ENCODE measurements at places on chromosomes 4 and X.

DNA sequence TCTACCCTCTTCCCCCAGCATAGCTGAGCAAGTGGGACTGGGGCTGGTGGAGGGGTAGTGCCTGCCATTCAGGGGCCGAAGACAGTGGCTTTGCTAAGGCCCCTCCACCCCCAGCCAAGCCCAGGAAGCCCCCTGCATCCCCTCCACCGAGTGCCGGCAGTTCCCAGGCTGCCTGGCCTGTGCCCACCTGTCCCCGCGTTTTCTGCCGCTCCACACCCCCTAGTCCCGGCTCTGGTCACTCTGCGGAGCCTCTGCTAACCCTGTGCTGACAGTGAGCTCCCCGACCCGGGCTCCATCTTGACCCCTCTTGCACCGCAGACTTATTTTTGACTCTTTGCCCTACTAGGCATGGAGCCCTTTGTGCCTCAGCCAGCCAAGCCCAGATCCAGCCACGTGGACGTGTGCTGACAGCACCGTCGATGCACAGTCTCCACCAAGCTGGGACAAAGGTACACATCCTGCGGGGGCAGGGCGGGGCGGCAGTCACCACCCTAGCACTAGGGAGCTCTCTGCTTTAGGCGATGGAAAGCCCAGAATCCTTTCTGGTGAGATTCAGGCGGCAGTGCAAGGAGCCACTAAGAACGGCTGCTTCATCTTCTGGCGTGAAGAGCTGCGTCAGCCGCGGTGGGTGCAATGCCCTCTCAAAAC, 96.6 kb downstream of the PHKA2 start:
- peak; percentile 17 for DNase-seq

DNA sequence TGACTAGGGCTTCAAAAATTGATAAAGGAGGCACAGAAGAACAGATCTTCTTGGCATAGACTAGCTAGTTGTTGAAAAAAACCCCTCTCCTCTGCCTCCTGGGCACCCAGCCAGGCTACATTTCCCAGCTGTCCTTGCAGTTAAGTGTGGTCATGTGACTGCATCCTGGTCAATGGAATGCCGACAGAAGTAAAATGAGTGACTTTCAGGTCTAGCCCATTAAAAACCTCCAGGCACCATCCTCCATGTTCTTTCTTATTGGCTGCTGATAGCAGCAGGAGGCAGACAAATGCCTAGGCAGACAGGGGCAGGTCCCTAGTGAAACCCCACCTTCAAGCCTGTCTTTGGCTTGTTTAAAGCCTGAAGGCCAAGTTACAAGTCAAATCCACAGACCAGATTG, 35.3 kb downstream of the ATXN3L start:
- DNase-seq, result no peak

GRCh38 chr4:1337376-1337831, 9.6 kb upstream of the UVSSA start:
- no peak for DNase-seq

DNA sequence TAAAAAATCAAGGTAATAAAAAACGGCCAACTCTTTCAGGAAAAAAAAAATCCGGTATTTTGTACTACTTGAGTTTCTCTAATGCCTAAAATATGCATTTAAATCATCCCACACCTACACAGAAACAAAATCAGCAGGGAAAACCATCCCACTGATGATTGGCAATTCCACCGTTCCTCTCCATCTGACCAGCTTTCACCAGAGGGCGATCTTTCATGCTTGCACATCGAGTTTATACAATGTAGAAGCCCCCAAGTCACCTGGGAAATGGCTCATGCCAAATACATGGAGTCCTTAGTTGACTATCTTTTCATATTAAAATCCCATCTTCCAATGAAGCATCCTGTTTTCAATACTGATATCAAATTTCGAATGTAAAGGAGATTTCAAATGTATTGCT, 69.2 kb downstream of the PTCHD1 start:
- DNase-seq, result peak; percentile 9

- peak; percentile 4 for DNase-seq
Observed at GRCh38 chr4:57442831-57443291, 332.7 kb upstream of the IGFBP7 start.

- peak; percentile 93 for DNase-seq
Observed at GRCh38 chr4:156615066-156615531, 356.5 kb downstream of the PDGFC start.

- no peak for DNase-seq
Observed at GRCh38 chrX:20656721-20657120, 390.0 kb upstream of the RPS6KA3 start.
